ENCODE measurements at places on chromosomes 4 and X. TPM values are rescaled to one million over a fixed set of nuclear protein-coding genes. Genes with fewer than 3 reads are reported as not detected.

GRCh38 chr4:43251841-43252240 is 359.3 kb downstream of the GRXCR1 start:
- H3K4me1 ChIP-seq = no peaks in the 10 kb centered on the region
- no peak for DNase-seq
- no peak overlapping the region for H3K27ac ChIP-seq
- H3K36me3 ChIP-seq = no peaks in the 10 kb centered on the region
- no peaks in the 10 kb centered on the region for H3K27me3 ChIP-seq

DNA sequence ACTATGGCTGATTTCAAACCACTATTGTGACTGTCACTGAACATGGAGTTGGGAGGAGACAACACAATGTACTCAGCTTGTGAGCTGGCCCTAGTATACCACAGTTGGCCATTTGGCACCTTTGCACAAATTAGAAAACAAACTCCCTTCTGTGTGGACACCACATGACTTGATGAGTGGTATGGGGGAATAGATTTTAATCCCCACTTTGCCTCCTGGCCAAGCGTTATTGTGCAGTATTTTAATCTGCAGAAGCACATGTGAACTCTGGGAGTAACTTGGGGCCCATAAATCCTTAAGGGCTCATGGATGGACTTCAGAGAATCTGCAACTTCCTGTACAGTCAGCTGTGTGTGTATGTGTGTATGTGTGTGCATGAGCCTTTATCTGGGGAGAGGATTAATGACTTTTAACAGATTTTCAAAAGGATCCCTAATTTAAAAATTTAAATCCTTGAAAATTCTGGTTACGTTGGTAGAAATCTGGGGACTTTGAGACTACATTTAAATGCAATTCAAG is 105.0 kb upstream of the PAQR3 start:
- H3K4me3 ChIP-seq = no peak overlapping the region
- no peak overlapping the region for H3K27ac ChIP-seq
- no peak for DNase-seq
- H3K4me1 ChIP-seq = peaks cover 15% of the 10 kb centered on the region
- H3K27me3 ChIP-seq = no peaks in the 10 kb centered on the region

DNA sequence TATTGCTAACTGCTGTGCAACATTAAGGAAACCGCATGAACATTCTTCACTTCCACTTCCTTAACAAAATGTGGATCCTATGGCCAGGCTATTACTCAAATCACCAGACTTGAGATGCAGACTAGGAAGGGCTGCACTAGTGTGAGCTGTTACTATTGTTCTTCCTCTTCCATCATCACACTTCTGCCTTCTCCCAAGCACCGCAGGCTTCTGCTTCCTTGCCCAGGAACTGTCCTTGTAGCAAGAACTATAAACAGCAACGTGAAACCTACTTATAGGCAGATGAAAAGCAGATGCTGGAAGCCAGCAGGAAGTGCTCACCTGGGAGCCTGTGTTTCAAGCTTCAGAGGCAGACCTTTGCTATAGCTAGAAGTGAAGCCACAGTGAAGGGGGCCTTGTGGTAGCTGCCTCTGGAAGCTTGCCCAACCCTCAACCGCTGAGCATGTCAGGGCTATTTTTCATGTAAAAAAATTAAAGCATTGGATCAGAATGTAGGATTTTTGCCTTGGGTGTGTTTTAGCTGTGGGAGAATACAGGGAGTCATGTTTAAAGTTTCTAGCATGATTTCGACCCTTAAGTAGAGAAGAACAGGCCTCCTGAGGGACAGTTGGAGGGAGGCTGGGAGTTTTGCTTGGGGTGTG is 43.9 kb downstream of the CLNK start:
- H3K4me3 ChIP-seq = no peak overlapping the region
- H3K27ac ChIP-seq = no peak overlapping the region
- no peaks in the 10 kb centered on the region for H3K27me3 ChIP-seq
- no peaks in the 10 kb centered on the region for H3K4me1 ChIP-seq
- DNase-seq = peak; percentile 34

DNA sequence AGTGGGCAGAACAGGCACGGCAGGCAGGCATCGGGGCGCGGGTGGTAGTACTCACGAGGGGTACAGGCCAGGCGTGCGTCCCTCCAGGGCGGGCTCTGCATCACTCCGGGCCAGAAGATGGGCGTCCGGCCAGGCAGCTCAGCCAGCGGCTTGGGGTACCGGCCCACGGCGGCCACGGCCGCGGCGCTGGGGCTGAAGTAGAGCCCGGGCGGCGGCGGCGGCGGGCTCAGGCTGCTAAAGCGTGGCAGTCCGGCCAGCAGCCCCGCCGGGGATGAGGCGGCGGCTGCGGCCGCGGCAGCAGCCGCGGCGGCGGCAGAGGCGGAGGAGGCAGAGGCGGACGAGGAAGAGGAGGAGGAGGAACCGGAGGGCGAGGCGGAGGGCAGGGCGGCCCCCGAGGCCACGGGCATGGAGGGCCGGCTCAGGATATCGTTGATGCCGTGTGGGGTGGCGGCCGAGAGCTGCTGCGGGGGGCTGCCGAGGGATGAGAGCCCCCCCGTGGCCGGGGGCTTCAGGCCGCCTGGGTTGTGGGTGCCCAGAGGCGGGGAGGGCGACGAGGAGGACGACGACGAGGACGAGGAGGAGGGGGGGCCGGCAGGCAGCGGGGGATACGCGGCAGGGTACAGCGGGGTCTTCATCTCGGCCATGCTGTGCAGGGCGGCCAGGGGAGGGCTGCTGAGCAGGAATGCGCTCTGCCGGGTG is 1.4 kb downstream of the NKX6-1 start:
- no peaks in the 10 kb centered on the region for H3K27me3 ChIP-seq
- H3K36me3 ChIP-seq = no peaks in the 10 kb centered on the region
- H3K4me3 ChIP-seq = peak overlapping the region; percentile 48
- peaks cover 34% of the 10 kb centered on the region for H3K4me1 ChIP-seq

DNA sequence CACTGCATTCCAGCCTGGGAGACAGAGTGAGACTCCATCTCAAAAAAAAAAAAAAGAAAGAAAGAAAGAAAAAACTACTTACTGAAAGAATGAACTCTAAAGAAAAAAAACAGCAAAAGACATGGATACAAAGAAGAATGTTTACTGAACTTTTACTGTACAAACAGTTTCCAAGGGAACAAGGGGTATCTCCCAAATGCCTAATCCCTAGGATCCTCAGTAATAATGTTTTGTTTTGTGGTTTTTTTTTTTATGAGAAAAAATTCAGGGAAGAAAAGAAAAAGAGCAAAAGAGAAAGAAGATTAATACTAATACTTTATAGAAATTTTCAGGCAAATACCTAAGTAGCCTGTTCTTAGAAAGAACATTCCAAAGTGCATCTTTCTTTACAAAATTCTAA is 63.2 kb downstream of the ANTXR2 start:
- H3K36me3 ChIP-seq = no peaks in the 10 kb centered on the region
- no peaks in the 10 kb centered on the region for H3K27me3 ChIP-seq
- no peak overlapping the region for H3K4me3 ChIP-seq
- no peaks in the 10 kb centered on the region for H3K4me1 ChIP-seq

DNA sequence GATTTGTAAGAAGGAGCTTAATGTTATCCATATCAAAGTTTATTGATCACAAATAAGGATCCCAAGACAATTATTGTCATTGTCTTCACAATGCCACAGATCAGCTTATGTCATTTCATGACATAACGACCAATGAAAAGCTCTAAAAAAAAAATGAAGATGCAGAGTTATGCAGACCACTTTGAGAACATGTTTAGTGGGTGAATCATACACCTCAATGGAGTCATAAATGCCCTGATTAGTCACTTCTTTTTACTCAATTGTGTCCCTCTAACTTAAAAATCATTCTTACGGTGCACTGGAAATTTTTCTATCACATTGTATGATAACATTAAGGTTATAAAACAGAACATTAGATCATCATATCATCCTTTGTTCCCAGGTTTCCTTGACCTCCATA is 87.6 kb upstream of the GABRG1 start:
- H3K4me3 ChIP-seq = no peak overlapping the region
- no peaks in the 10 kb centered on the region for H3K27me3 ChIP-seq
- H3K27ac ChIP-seq = no peak overlapping the region
- no peaks in the 10 kb centered on the region for H3K4me1 ChIP-seq
- no peak for DNase-seq

ABCG2 gene
- 2.1 TPM for total RNA-seq

- H3K36me3 ChIP-seq = no peaks in the 10 kb centered on the region
- H3K4me1 ChIP-seq = peaks cover 17% of the 10 kb centered on the region
- H3K4me3 ChIP-seq = no peak overlapping the region
- no peak for DNase-seq
- H3K27me3 ChIP-seq = no peaks in the 10 kb centered on the region
- H3K27ac ChIP-seq = no peak overlapping the region
Observed at GRCh38 chrX:70554523-70554922, 109.9 kb downstream of the DLG3 start.

NBDY gene
- 3.6 TPM for total RNA-seq

DNA sequence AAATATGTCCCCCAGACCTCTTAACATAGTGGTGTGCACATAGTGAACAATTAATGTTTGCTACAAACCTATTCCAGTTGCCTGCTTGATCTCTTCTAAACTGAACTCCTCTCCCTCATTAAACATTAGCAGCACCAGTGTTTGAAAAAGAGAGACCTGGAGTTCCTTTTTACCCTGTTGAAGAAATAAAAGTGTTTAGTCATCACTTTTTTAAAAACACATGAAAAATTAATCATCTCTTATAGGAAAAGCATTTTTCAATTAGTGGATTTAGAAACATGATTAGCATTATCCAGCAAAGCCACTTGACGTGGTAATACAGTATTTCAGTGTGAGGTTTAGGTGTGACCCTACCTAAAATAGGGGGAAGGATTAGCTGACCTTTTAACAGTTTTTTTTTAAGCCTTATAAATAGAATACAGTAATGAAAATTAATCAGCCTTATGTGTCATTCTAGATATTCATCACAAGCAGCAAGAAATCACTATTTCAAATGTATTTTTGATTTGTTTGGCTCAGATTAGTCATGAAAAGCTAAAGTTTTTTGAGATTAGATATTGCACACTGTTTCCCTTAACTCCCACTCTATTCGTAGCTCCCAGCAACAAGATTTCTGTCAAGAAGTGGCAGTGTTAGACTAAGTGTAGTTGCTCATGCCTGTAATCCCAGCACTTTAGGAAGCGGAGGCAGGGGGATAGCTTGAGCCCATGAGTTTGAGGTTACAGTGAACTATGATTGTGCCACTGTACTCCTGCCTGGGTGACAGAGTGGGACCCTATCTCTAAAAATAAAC is 26.2 kb downstream of the CUL4B start:
- H3K27me3 ChIP-seq = no peaks in the 10 kb centered on the region
- H3K27ac ChIP-seq = no peak overlapping the region
- no peaks in the 10 kb centered on the region for H3K36me3 ChIP-seq
- no peak for DNase-seq
- no peak overlapping the region for H3K4me3 ChIP-seq

GRCh38 chrX:10569946-10570345 is 50.4 kb downstream of the MID1 start:
- no peak overlapping the region for H3K27ac ChIP-seq
- no peak overlapping the region for H3K4me3 ChIP-seq
- H3K4me1 ChIP-seq = no peaks in the 10 kb centered on the region
- no peaks in the 10 kb centered on the region for H3K36me3 ChIP-seq
- no peaks in the 10 kb centered on the region for H3K27me3 ChIP-seq

GRCh38 chr4:9921326-9921725 is 100.0 kb downstream of the SLC2A9 start:
- no peak overlapping the region for H3K4me3 ChIP-seq
- H3K27me3 ChIP-seq = no peaks in the 10 kb centered on the region
- DNase-seq = no peak
- H3K4me1 ChIP-seq = no peaks in the 10 kb centered on the region
- no peaks in the 10 kb centered on the region for H3K36me3 ChIP-seq

DNA sequence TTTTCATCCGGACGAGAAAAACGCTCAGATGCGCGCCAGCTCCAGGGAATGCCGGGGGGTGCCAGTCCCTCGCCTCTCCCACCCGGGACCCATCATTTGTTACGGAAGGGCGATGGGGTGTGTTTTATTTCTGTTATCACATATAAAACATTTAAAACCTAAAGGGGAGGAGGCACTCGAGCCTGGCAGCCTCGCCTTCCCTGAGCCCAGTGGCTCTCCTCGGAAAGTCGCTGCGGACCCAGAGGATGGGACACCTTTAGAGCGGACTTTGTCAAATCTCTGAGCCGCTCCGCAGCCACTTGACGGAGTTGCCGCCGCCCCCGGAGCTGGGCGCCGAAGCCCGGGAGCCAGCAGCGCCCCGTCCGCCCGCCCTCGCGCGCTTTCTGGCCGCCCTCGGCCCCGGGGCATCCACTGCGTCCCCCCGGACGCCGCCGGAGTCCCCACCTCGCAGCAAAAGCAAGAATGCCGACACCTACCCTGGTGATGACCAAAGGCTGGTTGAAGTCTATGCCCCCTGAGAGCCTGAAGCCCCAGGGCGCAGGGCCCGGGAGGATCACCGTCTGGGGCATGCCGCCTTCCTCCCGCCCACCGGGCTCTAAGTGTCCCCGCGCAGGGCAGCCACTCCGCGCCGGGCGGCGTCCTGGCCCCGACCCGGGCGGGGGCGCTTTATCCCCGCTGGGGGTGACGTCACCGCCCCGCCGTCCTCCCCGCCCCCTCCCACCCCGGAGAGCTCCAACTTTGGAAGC is at the start of gene PDLIM3:
Gene PDLIM3 (minus strand): TSS at position 642 of the 746 bp plus-strand sequence. CDS start 73 bp downstream, at position 569.
- H3K4me1 ChIP-seq = peaks cover 6% of the 10 kb centered on the region
- H3K27ac ChIP-seq = peak within 1 kb of the TSS; percentile 18
- peak; percentile 68 for DNase-seq
- no peaks in the 10 kb centered on the region for H3K27me3 ChIP-seq
- H3K4me3 ChIP-seq = peak within 1 kb of the TSS; percentile 39

ATP2B3 gene
- total RNA-seq = not detected

SPANXA2 gene
- not detected for total RNA-seq

DNA sequence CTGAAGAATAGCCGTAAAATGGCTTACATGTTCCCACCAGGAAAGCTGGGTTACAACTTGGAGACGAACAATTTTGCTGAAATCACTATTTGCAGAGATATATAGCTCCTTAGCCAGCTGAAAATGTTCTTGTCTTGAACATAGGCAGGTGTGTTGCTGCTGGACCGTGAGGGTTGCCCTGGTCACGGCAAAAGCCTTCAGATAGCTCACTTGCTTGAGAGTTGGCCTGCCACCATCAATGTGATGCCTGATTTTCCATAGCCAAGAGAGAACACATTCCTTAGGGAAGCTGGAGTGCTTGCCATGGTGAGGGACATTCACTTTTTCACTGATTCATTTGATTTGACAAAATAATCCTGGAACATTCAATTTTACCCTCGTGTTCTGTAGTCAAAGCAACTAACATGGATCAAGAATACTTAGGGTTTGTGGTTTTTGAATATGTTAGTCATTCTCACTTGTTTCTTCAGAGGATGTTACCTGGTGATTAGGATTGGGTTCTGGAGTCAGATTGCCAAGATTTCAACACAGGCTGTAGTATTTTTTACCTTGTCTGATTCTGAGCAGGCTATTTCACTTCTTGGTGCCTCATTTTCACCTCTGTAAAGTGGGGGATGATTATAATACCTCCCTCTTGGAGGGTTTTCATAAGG is 536.9 kb downstream of the RAPGEF2 start:
- DNase-seq = no peak
- H3K27me3 ChIP-seq = no peaks in the 10 kb centered on the region
- H3K36me3 ChIP-seq = no peaks in the 10 kb centered on the region
- no peak overlapping the region for H3K4me3 ChIP-seq
- H3K27ac ChIP-seq = no peak overlapping the region
